Endothelial cell of coronary artery (primary cell): ENCODE measurements at places on chromosomes 6 and 20. TPM values are rescaled to one million over a fixed set of nuclear protein-coding genes. Genes with fewer than 3 reads are reported as not detected.

Gene TFAP2D
- not detected in 2 replicates for total RNA-seq

Gene IRAK1BP1
- 2.6 and 3.2 TPM in 2 replicates for total RNA-seq

Gene REM1
- total RNA-seq: 0.09 and 0.18 TPM in 2 replicates

Gene CALHM5
- total RNA-seq: 8.4 and 8.5 TPM in 2 replicates

Gene HLA-DRB5
- total RNA-seq: 0.09 and 0.19 TPM in 2 replicates

Gene PAK5
- not detected in 2 replicates for total RNA-seq

Gene OR12D3
- not detected in 2 replicates for total RNA-seq

Gene GABRR1
- total RNA-seq: not detected in 2 replicates

Gene FILIP1
- 13.6 and 19.3 TPM in 2 replicates for total RNA-seq

Gene BNIP5
- total RNA-seq: not detected in 2 replicates

Gene TMEM242
- 5.5 and 8.5 TPM in 2 replicates for total RNA-seq

Gene C20orf144
- 0.09 TPM in 2 replicates for total RNA-seq

Gene KIAA1586
- 13.3 and 18.0 TPM in 2 replicates for total RNA-seq

Gene HDGFL1
- total RNA-seq: not detected in 2 replicates

Gene FRK
- under 0.01 and 0.09 TPM in 2 replicates for total RNA-seq

Gene ID4
- total RNA-seq: under 0.01 and 3.7 TPM in 2 replicates

Gene ADAM33
- total RNA-seq: 0.09 TPM in 1 of 2 replicates, not detected in the other

Gene LSM14B
- 35.2 and 36.6 TPM in 2 replicates for total RNA-seq

Gene FOXC1
- 6.2 and 6.5 TPM in 2 replicates for total RNA-seq

Gene PCK1
- total RNA-seq: not detected in 2 replicates

Gene VIP
- total RNA-seq: 1.1 and 1.2 TPM in 2 replicates

Gene APCDD1L
- total RNA-seq: 0.09 and 31.3 TPM in 2 replicates

Gene ZNF318
- total RNA-seq: 4.1 and 5.4 TPM in 2 replicates

Gene C4B
- total RNA-seq: 0.63 and 1.8 TPM in 2 replicates

Gene CCHCR1
- total RNA-seq: 14.2 and 18.2 TPM in 2 replicates

Gene PTCRA
- total RNA-seq: not detected in 2 replicates

Gene EPPIN
- not detected in 2 replicates for total RNA-seq

Gene HLA-DQB2
- not detected in 2 replicates for total RNA-seq

Gene BPIFB4
- not detected in 2 replicates for total RNA-seq

Gene THBS2
- 0.18 and 260 TPM in 2 replicates for total RNA-seq

Gene ANGPT4
- not detected in 2 replicates for total RNA-seq

Gene ELOVL4
- total RNA-seq: 0.94 and 1.6 TPM in 2 replicates

Gene SLA2
- under 0.01 TPM in 1 of 2 replicates, not detected in the other for total RNA-seq

Gene TNFRSF21
- 18.0 and 19.8 TPM in 2 replicates for total RNA-seq

Gene OPN5
- under 0.01 TPM in 1 of 2 replicates, not detected in the other for total RNA-seq

Gene TBX18
- 16.0 and 29.8 TPM in 2 replicates for total RNA-seq

Gene HSD17B8
- total RNA-seq: 3.6 and 4.7 TPM in 2 replicates

Gene GPR63
- 0.09 and 0.19 TPM in 2 replicates for total RNA-seq

Gene ZSWIM3
- total RNA-seq: 5.8 and 7.4 TPM in 2 replicates

Gene KCNK16
- total RNA-seq: not detected in 2 replicates

Gene TRIM40
- total RNA-seq: not detected in 2 replicates

Gene PPP1R3D
- 5.2 and 6.2 TPM in 2 replicates for total RNA-seq

Gene MICB
- 11.3 and 15.7 TPM in 2 replicates for total RNA-seq

Gene FAM162B
- 0.09 and 0.19 TPM in 2 replicates for total RNA-seq

Gene RAE1
- total RNA-seq: 27.7 TPM in 2 replicates

Gene UBD
- total RNA-seq: 1.2 and 4.9 TPM in 2 replicates

Gene PLN
- total RNA-seq: not detected in 2 replicates

Gene PLA2G7
- total RNA-seq: 0.27 TPM in 1 of 2 replicates, not detected in the other

Gene LY6G6D
- total RNA-seq: not detected in 2 replicates

Gene ARFGEF2
- total RNA-seq: 47.6 and 50.9 TPM in 2 replicates

Gene FAM209A
- total RNA-seq: not detected in 2 replicates

Gene DPPA5
- not detected in 2 replicates for total RNA-seq

Gene FAM217A
- not detected in 2 replicates for total RNA-seq

Gene PRR18
- not detected in 2 replicates for total RNA-seq
